ENCODE measurements at places on chromosomes 2 and 18.

DNA sequence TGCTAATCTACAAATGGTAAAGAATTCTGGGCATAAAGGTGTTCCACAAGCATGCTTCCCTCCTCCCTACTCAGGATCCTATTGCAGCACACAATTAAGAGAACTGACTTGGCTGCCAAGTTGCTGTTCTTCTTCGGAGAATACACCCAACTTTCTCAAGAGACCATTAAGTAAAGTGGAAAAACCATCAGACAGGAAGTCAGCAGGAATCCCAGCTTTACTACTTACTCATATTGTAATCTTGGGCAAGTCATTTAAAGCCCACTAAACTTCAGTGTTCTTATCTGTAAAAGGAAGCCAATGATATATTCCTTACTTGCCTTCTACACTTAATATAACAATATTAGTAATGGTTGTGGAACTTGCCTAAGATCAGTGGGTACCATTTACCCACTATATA, 37.8 kb downstream of the PSTPIP2 start:
- no peak for DNase-seq

GRCh38 chr2:159199761-159200465, 86.6 kb downstream of the WDSUB1 start:
- DNase-seq = no peak

DNA sequence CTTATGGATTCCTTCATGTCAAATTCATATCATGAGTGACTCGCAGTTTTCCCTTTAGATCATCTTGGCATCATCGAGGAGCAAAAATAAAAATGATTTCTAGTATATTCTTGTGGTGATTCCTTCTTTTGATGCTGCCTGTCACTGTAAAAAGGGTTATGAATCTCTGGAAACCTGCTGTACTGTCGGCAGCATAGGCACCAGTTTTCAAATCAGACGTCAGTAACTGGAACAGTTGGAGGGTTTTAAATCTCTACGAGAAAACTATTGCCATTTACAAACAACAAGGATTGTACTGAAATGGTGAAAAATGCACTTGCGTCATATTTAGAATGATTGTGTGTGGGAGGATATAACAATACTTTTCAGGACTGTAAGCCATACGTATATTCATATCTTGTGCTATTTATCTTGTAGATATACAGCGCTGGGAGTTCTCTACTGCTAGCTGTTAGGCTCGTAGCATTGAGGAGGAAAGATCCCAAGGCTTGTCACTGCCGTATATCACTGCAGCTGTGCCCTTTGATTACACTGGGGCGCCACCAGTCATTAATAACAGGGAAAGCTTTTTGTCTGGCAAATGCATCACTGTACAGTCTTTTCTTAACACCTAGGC, 320.7 kb downstream of the MTX2 start:
- DNase-seq = no peak

DNA sequence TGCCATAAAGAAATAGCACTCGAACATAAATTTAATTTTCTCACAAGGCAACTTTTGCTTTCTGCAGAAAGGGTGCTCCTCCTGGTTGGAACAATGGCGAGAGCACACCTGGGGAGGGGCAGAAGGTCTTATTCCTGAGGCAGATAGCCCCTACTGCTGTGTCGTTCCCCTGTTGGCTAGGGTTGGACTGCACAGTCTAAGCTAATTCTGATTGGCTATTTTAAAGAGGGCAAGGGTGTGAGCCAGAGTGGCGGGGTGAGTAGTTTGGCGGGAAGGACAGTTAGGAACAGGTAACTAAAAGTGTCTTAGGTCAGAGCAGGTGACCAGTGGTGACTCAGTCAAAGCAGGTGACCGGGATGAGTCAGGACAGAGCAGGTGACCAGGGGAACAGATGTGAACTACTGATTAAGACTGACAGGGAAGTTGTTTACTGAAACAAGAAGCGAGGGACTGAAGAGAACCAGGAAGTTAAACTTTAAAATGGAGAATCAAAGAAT, 49.7 kb upstream of the AGAP1 start:
- no peak for DNase-seq

- no peak for DNase-seq
Measured at GRCh38 chr18:23210526-23210925, 75.2 kb downstream of the CABLES1 start.

DNA sequence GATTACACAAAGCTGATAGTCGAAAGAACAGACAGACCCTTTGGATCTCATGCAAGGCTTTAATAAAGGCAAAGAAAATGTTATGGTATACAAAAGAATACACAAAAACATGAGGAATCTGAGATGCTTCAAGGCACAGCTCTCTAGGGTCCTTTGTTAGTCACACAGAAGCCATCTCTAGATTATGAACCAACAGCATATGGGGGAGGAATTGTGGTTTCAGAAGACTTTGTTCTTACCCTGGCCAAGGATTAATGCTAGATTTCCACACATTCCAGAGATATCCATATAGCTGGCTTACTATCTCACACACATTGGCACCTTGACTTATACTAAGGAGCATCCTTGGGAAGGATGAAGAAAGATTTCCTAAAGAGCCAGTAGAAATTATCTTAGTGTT, 206.1 kb downstream of the GULP1 start:
- DNase-seq = no peak

- no peak for DNase-seq
Measured at GRCh38 chr2:147718831-147719230, 126.0 kb upstream of the ACVR2A start.

GRCh38 chr2:126990200-126990599, 91.5 kb downstream of the TEX51 start:
- DNase-seq = no peak

- DNase-seq = no peak
Measured at GRCh38 chr2:66789741-66790140, 354.8 kb downstream of the MEIS1 start.

GRCh38 chr18:23735021-23735464, 45.8 kb downstream of the LAMA3 start:
- DNase-seq = no peak

DNA sequence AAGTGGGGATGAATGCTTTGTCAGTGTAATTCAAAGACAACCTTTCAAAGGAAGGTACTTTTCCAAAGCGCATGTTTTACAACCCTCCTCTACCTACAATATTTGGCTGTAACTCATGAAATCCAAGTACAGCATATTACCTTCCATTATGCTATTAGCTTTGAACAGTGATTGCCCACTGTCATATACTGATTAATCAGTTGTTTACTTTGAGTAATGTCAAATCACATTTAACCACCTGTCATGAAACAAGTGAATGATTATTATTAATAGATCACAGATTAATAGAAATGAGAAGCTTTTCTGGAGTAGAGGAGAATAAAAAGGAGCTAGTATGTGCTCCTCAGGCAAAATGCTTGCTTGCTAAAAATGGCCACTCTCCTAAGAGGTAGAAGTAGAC, 150.5 kb upstream of the SMAD7 start:
- DNase-seq = no peak

DNA sequence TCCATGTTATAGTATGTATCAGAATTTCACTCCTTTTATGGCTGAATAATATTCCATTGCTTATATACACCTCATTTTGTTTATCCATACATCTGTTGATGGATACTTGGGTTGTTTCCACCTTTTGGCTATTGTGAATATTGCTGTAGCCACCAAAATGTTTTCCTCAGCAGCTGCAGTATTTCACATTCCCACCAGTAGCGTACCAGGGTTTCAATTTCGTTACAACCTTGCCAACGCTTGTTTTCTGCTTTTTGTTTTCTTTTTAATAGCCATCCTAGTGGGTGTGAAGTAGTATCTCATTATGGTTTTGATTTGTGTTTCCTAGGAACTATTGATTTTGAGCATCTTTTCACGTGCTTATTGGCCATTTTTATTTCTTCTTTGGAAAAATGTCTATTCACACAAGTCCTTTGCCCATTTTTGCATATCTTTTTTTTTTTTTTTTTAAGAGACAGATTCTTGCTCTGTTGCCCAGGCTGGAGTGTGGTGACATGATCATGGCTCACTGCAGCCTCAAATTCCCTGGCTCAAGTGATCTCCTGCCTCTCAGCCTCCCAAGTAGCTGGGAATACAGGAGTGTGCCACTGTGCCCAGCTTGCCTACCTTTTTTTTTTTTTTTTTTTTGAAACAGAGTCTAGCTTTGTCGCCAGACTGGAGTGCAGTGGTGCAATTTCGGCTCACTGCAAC, 14.2 kb downstream of the UBXN2A start:
- DNase-seq = no peak

DNA sequence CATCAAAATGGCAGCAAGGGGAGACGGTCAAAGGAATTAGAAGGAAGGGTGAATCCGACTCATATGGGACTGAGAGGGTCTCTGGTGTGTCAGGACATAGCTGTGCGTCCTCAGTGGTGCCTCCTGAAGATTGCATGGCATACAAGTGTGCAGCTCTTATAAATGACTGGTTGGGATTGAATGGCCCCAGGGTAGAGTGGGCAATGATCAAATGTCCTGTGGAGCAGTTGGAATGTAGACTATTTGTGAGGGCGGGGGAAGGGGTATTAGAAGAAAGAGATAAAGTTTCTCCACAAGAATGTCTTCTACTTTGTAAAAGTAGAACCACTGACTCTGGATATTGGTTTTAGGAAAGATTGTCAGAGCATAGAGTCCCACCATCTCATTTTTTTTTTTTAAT, 24.6 kb downstream of the CTLA4 start:
- no peak for DNase-seq

- DNase-seq = no peak
Measured at GRCh38 chr2:128439791-128440665, 121.4 kb upstream of the HS6ST1 start.

Data from right renal pelvis (tissue), 4 donors.